ENCODE measurements at places on chromosomes 3 and 15.

DNA sequence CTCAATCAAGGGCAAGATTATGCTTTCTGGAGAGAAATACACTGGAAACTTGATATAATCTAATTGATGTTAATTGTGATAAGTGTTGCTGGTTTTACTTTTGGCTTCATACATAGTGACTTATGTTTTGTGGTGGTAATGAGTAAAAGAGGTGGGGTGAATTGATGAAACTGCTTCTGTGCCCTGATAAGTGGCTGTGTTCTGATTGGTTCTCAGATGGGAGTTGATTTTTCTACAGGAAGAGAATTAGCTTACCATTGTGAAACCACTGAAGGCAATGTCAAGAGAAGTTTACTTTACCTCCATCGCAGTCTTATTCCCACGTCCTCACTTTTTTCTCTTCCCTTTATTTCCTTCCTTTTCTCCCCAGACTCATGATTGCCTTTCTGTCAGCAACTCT, 23.8 kb downstream of the TMEM45A start:
- no peak for DNase-seq

DNA sequence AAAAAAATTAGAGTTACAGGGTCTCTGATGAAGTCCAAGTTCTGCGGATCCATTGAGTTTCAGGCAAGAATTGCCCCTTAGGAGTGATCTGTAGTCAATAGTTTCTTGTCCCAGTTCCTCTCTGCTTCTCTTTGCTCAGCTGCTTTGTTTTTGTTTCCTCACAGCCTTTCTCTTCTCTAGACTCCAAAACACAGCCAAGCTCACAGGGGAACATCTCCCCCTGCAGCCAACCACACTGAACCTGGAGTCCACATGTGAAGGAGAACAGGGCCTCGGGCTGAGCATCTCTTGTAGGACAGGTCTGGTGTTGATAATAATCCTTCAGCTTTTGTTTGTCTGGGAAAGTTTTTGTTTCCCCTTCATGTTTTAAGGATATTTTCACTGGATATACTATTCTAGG, 202.6 kb upstream of the ATP10A start:
- no peak for DNase-seq

GRCh38 chr3:112582244-112582874, 20.5 kb downstream of the SLC35A5 start:
- DNase-seq, result no peak

DNA sequence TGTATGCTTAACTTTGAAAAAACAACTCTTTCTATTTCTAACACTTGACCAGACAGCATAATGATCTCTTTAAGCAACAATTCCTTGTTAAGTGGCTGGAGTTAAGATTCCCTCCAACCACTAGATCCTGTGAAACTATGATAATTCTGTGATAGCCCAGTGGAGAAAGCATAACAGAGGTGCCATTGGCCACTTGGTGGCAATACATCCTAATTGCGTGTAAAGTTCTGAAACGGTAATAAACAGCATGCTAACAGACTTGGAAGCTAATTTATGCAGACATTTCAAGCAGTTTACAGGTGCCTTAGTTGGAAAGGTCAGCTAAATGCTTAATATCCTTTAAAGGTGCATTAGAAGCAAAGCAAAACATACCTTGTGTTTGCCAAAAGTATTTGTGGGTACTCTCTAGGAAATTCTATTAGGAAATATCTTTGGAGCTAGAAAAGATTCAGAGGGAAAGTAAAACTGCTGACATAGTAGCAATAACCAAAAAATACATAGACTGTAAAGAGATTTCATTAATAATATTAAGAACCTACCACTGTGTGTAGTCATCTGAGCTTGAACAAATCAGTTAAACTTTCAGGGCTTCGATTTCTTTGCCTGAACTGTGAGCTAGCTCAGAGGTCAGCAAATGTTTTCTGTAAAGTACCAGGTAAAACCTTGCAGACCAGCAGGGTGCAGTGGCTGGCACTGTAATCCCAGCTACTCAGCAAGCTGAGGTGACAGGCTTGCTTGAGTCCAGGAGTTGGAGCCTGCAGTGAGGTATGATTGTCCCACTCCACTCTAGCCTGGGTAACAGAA, 19.0 kb upstream of the CSTA start:
- DNase-seq, result no peak

DNA sequence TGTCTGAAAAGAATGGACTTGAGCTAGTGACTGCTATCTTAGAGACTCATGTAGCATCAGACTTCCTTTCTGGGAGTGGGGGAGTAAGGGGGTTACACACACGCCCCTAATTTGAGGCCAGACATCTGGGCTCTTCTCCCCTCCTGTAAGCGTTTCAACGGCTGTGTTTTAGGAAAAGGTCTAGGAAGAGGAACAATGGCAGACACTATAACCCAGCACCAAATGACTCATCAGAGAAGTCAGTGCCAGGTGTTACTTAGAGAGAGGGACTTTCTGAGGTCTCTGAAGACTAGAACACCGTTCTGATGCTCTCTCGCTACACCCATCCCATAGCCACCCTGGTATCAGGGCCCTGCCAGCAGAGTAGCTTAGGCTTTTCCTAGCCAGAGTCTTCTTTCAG, 65.5 kb downstream of the SSUH2 start:
- DNase-seq, result no peak

GRCh38 chr3:65655061-65655460, 383.7 kb downstream of the MAGI1 start:
- no peak for DNase-seq

DNA sequence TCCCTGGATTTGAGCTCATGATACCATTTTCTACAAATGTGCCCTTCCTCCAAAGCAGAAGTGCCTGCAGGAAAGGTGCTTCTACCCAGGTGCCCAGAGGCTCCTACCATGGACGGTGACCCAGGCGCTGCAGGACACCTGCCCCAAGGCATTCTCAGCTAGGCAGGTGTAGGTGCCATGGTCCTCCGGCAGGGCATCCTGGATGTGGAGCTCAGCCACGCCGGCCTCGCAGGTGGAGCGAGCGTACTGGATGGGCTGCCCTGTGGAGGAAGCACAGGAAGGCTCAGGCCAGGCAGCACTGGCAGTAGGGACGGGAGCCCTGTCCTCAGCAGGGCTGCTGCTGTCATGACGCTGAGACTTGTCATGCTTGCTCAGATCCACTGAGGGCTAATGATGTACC, 137.2 kb upstream of the HACD2 start:
- DNase-seq, result no peak

- DNase-seq, result no peak
Observed at GRCh38 chr3:64685331-64685799, 2.4 kb downstream of the ADAMTS9 start.

DNA sequence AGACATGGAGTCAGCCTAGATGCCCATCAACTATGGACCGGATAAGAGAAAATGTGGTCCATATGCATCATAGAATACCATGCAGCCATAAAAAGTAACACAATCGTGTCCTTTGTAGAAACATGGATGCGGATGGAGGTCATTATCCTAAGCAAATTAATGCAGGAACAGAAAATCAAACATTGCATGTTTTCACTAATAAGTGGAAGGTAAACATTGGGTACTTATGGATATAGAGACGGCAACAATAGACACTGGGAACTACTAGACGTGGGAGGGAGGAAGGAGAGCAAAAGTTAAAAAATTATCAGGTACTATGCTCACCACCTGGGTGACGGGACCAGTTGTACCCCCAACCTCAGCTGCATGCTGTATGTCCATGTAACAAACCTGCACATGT, 2.5 kb downstream of the PLD1 start:
- DNase-seq, result no peak

GRCh38 chr3:166195808-166196207, 358.6 kb upstream of the BCHE start:
- DNase-seq, result no peak

DNA sequence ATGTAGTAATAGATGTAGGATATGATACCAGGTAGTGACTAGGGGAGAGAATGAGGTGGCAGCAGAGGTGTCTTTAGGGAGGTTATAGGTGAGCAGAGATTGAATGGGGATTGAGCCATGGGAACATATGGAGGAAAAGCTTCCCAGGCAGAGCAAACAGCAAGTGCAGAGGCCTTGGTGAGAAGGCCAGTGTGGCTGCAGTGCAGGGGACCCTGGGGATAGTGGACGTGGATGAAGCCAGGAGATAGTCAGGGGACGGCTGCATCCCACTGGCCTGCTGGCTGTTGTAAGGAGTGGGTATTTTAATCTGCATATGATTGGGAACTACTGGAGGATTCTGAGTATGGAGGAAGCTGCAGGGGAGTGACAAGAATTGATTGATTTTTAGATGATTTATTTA, 62.7 kb upstream of the TRAK1 start:
- no peak for DNase-seq

DNA sequence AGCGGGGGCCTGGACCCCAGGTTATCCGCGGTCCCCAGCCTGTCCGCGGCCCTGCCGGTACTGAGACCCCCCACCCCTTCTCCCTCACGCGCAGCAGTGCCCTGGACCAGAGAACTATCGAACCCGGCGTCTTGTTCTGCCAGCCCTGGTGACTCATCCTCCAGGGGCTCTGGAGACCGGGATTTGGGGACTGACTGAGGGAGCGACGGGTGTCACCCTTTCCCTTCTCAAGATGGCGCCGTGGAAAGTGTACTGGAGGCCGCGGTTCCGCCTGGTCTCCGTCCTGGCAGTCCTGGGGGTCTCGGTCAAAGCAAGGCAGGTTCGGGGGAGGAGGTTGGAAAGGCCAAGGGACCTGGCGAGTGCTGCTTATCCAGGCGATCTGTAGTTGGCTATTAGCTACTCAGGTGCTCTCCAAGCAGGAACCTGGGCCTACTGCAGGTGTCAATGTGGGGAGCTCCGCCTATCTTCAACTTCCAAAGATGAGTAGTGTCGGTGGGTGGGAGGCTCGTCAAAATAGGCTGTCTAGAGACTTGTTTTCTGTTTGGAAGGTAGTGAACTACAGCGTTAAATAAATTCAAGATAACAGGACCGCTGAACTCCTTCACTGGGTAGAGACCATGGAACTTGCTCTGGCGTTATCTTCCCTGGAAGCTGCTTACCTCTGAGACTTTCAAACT, 790 bp downstream of the RAB5A start:
- DNase-seq, result peak; percentile 29

DNA sequence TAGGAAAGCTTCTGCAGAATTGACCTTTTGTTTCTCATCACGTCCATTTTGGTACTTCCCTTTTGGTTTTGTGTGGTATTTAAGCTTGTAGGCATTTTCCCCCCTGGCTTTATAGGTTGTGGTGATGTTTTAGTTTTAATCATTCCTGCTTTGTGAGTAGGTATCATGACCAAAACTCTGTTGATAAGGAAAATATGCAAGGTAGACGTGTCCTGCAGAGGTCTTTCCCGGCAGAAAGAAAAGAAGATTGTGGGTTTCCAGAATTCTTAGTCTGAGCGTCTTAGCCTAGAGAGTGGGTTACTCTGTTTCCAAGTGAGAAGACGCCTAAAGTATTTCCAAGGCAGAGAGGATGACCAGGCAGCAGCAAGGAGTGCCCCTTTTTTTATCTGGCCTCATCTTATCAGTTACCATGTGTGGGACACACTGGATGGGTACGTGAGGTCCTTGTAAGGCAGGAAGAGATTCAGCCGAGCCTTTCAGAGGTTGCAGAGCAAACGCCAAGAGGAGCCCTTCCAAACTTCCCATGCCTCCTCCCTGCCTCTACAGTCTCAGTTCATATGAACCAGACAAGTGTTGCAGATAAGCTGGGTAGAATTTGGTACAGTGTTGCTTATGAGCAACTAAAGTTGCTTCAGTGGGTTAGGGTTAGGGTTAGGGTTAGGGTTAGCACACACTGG, 58.8 kb downstream of the ARNT2 start:
- DNase-seq, result no peak

DNA sequence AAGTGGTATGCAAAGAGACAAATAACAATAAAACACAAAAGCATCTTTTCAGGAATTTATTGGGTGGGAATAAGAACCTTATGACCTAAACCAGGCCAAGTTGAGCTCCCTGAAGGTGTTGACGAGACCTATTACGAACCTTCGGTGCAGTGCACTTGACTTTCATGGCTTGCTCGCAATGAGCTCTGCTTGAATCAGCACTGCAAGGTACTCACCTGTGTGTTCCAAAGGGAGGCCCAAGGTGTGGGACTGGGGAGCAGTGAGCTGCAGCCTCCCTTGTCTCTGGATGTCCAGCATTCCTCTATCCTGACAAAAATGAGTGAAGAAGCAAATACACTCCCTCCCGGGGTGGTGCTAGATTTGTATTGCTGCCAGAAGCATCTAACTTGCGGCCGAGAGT, at the start of gene MDFIC2:
Gene MDFIC2, minus strand, starts transcription at position 303 of the 400 bp plus-strand sequence. CDS start 665 bp downstream, outside the sequence.
- no peak for DNase-seq

Data from activated effector memory CD4-positive, alpha-beta T cell treated with Interleukin-2 at 50 U/mL for 16 hours (primary cell).